Left renal cortex interstitium (tissue), 4 donors: ENCODE measurements at places on chromosomes 1 and 21. TPM values are rescaled to one million over a fixed set of nuclear protein-coding genes. Genes with fewer than 3 reads are reported as not detected.

Gene C4BPA
- 0.39 TPM for polyA plus RNA-seq

Gene CD164L2
- polyA plus RNA-seq: 0.08 TPM

Gene FBXO44
- 19.2 TPM for polyA plus RNA-seq

Gene MSH4
- 0.40 TPM for polyA plus RNA-seq

Gene LCE1C
- polyA plus RNA-seq: not detected

Gene DDX59
- polyA plus RNA-seq: 27.6 TPM

Gene B4GALT2
- 37.7 TPM for polyA plus RNA-seq

Gene LCE3D
- not detected for polyA plus RNA-seq
